GM13977 (cell line): ENCODE measurements at places on chromosomes 11 and 22.

GRCh38 chr11:24556693-24557092 lies 59.8 kb downstream of the LUZP2 start:
- DNase-seq, result no peak

- no peak for DNase-seq
Observed at GRCh38 chr11:120784566-120785251, 239.2 kb upstream of the TBCEL start.

DNA sequence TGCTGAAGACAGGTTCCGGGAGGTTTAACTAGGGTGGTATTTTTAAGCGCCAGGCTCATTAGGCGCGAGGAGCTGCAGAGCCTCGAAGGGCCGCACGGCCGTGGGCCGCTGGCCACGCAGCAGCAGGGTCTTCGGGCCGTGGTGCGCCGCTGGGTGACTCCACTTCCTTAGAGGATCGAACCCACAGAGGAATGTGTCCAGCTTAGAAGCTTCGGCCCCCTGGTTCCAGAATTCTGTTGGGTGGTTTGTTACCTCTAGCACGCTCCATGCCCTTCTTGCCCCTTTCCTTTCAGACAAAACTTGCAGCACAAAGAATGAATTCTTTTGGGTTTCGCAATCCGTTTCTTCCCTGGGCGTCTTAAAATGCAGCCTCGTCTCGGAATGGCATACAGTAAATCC lies 773 bp upstream of the PATL1 start:
- no peak for DNase-seq

DNA sequence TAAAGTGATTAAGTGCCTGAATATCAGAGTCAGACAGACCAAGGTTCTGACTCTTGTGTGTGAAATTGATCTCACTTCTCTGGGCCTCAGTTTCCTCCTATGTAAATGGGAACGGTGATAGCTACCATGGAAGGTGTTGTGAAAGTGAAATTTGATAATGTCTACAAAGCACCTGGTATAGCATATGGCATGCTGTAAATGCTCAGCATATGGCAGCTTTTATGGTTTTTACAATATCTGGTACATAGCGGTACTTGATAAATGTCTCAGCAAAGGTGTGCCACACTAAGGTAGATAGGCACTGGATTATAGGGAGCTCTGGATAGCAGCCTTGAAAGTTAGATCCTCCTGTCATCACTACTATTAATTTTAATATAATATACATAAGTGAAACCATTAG lies 19.9 kb downstream of the POU2AF2 start:
- no peak for DNase-seq

DNA sequence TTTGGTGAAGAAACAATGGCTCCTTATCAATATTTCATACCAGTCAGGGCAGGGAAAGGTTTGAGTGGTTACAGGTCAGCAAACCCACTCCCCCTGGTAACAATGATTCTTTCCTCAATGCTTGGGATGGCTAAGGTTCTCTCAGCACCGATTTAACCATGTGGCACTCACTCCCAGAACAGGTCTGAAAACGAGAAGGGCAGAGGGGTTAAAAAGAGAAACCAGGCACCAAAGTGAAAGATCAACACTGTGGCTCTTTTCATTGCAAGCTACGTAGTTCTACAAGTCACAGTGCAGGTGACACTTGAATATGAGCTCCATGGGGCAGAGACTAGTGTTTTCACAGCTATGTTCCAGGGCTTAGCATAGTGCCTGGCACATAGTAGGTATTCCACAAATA lies 132.4 kb downstream of the PLEKHA7 start:
- DNase-seq, result no peak

- DNase-seq, result no peak
Observed at GRCh38 chr11:62449451-62449851, 30.6 kb downstream of the SCGB1A1 start.

DNA sequence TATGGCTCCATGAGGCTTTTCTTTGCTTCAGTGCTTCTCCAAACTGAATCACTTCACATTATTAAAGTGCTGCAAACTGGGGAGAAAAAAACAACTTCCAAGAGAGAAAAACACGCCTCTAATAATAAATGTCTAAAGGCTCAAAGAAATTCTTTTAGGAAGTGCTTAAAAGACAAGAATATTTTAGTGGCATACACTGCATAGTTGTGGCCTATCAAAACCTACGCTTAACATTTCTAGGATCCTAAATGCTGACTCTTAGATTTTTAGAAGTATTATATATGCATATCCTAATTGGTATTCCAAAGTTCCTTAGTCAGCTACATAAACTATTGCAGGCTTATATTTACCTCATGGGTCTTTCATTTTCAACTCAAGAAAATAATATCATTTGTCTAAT lies 879.0 kb upstream of the CCDC90B start:
- no peak for DNase-seq

GRCh38 chr22:41555325-41555982 lies 5.4 kb upstream of the CSDC2 start:
- no peak for DNase-seq

GRCh38 chr22:31631436-31631835 lies 30.6 kb downstream of the PISD start:
- DNase-seq, result peak; percentile 9

GRCh38 chr11:114295676-114296604 lies at the start of gene NNMT:
Gene NNMT, plus strand, starts transcription at chr11:114296399. Its CDS starts 158 bp downstream, at chr11:114296557.
- no peak for DNase-seq

DNA sequence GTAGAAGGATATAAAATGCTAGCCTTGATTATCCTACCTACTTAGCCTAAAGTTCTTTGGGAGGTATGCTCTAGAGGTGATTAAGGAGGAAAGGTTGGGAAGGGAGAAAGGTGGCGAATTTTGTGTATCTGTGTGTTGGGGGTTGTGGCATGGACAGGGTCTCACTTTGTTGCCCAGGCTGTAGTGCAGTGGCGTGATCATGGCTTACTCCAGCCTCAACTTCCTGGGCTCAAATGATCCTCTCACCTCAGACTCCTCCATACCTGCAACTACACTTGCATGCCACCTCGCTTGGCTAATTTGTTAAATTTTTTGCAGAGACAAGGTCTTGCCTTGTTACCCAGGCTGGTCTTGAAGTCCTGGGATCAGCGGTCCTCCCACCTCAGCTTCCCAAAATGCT lies 1094.8 kb downstream of the DLG2 start:
- no peak for DNase-seq
